Stimulated activated CD4-positive, alpha-beta T cell treated with anti-CD3 and anti-CD28 coated beads, Interleukin-15, amount 100 ng/mL, for 1 hour (primary cell): ENCODE measurements at places on chromosomes 4 and X.

DNA sequence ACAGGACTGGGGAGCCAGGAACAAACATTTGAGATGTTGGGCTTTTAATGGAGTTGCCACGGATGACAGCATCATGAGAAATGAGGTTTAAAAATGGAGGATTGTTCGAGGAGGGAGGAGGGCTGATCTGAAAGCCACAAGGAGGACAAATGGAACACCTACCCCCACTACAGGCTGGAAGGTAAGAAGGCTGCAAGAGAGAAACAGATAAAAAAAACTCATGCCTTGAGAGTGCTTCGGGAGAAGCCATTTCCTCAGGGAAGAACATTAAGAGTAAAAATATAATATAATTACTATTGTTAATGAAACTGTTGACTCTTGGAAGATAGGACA is 119.5 kb upstream of the MAP9 start:
- DNase-seq, result no peak

DNA sequence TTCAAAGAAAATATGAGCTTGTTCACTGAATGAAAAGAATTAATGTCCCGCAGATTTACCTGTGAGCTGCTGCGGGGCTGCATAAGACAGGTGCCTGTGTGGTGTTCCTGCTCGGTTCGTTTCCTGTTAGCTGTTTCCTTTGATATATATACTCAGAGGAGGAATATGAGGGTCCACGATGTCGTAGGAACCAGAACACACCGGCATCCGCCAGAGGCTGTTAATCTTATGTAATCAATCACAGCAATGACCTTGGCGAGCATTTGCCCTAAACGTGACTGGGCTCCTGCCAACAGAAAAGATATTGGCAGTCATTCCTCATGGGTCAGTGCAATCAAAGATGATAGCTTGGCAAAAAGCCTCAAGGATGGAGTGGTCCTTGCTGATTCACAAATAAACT is 260.1 kb downstream of the EVC2 start:
- no peak for DNase-seq

DNA sequence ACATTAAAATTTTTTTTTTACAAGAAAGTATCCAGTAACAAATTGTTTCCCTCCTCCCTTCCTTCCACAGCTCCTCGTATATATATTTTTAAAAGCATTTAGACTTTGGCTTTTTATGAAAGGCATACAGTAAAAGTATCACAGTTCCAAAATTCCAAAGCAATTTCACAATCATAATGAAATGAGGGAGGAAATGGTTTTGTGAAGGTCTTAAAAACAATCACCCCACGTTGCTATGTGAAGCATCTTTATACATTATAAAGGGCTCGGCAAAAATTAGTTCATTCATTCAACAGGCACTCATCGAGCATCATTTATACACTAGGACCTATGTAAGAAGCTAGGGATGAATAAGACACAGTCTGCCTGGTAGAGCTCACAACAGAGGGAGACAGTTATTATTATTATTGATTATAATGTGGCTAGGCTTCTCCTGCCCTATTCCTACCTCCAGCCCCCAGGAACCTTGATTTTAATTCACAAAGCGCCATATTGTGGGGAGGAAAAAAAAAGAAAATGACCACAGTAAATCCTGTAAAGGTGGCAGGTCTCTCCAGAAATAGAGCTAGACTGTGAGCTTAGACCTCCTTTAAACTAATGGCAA is 239.9 kb downstream of the MAML3 start:
- no peak for DNase-seq

DNA sequence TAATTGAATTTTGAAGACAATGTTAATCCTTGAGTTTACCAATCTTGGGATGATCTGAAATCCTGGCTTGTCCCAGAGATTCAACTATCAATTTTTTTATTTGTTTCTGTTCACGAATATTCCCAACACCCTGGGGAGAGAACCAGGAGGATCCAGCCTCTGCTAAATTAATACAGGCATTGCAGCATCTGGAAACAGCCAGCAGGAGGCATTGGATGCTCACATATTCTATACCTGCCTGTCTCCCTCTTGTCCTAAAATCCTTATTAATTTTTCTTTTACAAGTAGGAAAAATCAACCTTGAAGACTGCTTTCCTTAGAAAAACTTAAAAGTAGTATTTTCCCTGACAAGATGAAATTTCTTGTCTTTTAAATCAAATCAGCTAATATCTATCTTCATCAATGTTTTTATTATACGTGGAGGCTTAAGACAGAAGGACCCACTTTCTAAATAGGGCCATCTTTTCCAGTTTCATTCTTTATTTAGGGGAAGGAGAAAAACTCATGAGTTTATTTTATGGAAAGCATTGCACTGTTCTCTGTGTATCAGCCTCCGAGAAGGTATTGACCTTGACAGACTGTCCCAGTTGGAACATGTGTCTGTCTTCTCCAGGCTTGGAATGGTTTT is 102.4 kb downstream of the CLNK start:
- DNase-seq, result no peak

DNA sequence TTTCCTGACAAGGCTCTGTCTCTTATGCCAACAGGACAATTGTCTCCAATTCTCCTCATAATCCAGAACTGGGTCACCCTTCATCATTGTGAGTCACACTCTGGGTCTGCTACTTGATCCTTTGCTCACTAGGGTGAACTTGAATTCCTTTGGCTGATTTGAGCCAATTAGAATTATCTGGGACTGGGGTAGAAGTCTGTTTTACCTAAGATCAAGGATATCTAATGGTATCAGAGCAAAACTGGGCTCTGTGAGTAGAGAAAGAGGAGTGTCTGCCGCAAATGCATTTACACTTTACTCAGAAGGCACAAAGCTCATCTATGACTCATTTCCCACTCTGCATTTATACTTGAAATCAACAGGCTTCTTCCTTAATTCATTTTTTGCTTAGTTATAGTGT is 72.6 kb downstream of the PITX2 start:
- no peak for DNase-seq

GRCh38 chr4:40202474-40202873 is 5.6 kb downstream of the RHOH start:
- no peak for DNase-seq

DNA sequence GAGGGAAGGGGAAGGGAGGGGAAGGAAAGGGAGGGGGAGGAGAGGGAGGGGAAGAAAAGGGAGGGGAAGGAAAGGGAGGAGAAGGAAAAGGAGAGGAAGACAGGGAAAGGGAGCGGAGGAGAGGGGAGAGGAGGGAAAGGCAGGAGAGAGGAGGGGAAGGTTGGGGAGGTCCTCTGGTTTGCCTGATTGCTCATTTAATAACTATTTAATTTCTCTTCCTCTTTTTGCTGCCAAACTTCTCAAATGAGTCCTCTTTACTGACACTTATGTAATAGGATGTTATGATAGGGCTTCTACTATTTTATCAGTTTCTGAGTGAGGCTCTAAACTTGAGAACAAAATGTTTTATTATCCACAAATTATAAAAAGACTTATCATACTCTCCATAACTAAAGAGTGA is 35.4 kb upstream of the PPA2 start:
- DNase-seq, result no peak

- no peak for DNase-seq
Observed at GRCh38 chr4:53912766-53913497, 151.5 kb downstream of the CHIC2 start.

DNA sequence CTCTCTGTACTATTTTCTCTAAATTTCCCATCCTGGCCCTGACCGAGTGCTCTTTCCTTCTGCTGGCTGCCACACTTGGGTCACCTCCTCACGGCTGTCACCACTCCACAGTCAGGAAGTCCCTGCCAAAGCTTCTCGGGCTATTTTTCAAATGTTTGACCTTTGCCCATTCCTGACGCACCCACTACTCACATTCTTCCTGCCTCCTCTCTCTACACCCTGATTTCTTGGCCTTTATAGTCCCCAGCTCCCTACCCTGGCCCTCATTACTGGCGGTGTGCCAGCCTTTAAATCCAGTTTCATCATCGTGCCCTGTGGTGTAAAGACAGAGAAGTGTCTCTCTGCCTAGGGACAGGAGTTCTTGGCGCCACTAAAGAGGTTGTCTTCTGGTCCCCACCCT is 46.4 kb upstream of the GATB start:
- DNase-seq, result no peak

- DNase-seq, result no peak
Observed at GRCh38 chr4:10079256-10079655, 37.3 kb downstream of the WDR1 start.
